HT-29 (cell line): ENCODE measurements at places on chromosomes 13 and 19. TPM values are rescaled to one million over a fixed set of nuclear protein-coding genes. Genes with fewer than 3 reads are reported as not detected.

Gene AMH
- total RNA-seq, result 17.3 and 19.9 TPM in 2 replicates

Gene CGB3
- not detected in 2 replicates for total RNA-seq

Gene LENG9
- 40.2 and 46.4 TPM in 2 replicates for total RNA-seq

Gene ZNF888
- 8.2 and 10.0 TPM in 2 replicates for total RNA-seq

Gene TEX101
- not detected in 2 replicates for total RNA-seq

Gene FFAR3
- not detected in 2 replicates for total RNA-seq

Gene ZNF490
- 1.6 and 2.0 TPM in 2 replicates for total RNA-seq

Gene NLRP11
- total RNA-seq, result 0.08 TPM in 1 of 2 replicates, not detected in the other

Gene C19orf85
- total RNA-seq, result 0.41 and 0.83 TPM in 2 replicates

Gene RGCC
- total RNA-seq, result 43.4 and 48.6 TPM in 2 replicates

Gene PRX
- total RNA-seq, result 1.3 and 1.8 TPM in 2 replicates

Gene KCNC3
- 3.5 and 7.1 TPM in 2 replicates for total RNA-seq

Gene WDR87
- not detected in 2 replicates for total RNA-seq

Gene PSG6
- total RNA-seq, result not detected in 2 replicates

Gene ADGRE1
- not detected in 2 replicates for total RNA-seq

Gene ATP4A
- 0.13 TPM in 1 of 2 replicates, not detected in the other for total RNA-seq

DNA sequence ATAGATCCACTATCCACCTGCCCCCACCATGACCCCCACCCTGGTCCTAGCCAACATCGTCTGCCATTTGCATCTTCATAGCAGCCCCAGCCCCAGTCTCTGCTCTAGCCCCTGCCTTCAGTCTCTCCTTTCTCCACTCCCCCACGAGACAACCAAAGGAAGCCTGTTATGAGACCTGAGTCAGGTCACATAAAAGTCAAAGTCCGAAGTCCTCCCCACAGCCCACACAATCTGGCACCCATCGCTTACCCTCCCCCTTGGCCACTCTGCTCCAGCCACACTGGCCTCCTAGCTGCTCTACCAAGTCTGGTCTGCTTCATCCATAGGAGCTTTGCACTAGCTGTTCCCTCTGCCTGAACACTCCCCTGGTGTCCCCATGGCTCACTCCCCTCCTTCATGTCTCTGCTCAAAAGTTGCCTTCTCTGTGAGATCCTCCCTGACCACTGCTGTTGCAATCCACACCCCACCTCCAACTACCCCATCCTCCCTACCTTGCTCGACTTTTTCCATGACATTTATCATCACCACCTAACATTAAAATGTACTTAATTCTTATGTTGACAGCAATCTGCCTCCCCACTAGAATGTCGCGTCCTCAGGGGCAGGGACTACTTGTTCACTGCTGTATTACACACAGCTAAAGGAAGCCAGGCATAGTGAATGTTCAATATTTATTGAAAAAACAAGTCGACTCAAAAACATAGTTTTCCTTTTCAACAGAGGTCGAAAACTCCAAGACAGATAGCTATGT, 1.2 kb upstream of the PLEKHG2 start:
- DNase-seq, result peak; percentile 91

- DNase-seq, result no peak
These were observed 418.0 kb downstream of the ZNF536 start for GRCh38 chr19:30790056-30790680.

GRCh38 chr13:76398425-76398824, 487.8 kb downstream of the KCTD12 start:
- no peak for DNase-seq

DNA sequence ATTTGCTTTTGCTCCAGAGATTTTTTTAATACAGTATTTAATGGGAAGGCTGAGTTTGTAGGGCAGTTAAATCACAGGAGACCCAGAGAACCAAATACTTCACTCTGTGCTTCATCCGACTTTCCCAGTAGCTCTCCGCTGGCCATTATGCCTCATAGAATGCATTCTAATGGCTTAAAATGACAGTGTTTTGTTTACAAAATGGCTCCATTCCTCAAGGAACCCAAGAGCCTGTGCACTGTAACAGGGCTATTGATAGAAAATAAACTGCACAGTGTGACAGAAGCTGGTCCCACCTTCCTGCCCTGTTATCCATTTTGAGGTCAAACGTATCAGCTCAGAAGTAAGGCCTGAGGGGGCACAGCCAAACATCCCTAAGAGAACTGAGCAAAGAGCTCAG, 136.5 kb downstream of the RAP2A start:
- no peak for DNase-seq

DNA sequence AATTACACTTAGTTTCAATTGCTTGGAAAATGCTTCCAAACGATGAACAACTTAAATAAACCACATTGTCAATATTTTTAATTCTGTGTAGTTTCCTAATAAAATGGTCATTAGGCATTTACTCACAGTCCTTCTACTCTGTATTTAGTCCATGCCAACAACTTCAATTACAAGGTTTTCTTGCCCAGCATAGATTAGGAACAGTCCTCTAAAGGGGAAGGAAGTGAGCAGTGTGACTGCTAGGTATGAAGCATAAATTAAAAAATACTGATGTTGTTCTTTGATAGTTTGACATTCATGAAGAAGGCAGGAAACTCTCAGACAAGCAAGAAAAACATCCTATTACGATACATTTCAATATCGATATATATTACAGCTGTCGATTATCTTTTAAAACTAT, 716.0 kb upstream of the PCDH9 start:
- no peak for DNase-seq

GRCh38 chr13:39600766-39601165, 2.2 kb downstream of the LHFPL6 start:
- DNase-seq, result no peak

- DNase-seq, result peak; percentile 36
These were observed 310.8 kb downstream of the SLC7A1 start for GRCh38 chr13:29284726-29285125.

- DNase-seq, result no peak
These were observed 155.6 kb downstream of the COG6 start for GRCh38 chr13:39811051-39811450.

- no peak for DNase-seq
These were observed 57.2 kb downstream of the CHST8 start for GRCh38 chr19:33678796-33679585.

GRCh38 chr19:5526691-5527090, 41.1 kb downstream of the TINCR start:
- no peak for DNase-seq

DNA sequence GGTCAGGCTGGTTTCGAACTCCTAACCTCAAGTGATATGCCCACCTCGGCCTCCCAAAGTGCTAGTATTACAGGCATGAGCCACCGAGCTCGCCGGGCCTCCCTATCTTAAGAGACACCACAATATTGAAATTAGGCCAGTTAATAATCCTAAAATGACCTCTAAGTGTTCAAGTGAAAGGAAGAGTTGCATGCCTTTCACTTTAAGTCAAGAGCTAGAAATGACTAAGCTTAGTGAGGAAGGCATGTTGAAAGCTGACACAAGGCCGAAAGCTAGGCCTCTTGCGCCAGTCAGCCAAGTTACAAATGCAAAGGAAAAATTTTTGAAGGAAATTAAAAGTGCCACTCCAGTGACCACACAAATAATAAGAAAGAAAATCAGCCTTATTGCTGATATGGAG, 144.5 kb upstream of the FNDC3A start:
- DNase-seq, result no peak

- no peak for DNase-seq
These were observed 21.0 kb upstream of the SIAH3 start for GRCh38 chr13:45872566-45872965.

DNA sequence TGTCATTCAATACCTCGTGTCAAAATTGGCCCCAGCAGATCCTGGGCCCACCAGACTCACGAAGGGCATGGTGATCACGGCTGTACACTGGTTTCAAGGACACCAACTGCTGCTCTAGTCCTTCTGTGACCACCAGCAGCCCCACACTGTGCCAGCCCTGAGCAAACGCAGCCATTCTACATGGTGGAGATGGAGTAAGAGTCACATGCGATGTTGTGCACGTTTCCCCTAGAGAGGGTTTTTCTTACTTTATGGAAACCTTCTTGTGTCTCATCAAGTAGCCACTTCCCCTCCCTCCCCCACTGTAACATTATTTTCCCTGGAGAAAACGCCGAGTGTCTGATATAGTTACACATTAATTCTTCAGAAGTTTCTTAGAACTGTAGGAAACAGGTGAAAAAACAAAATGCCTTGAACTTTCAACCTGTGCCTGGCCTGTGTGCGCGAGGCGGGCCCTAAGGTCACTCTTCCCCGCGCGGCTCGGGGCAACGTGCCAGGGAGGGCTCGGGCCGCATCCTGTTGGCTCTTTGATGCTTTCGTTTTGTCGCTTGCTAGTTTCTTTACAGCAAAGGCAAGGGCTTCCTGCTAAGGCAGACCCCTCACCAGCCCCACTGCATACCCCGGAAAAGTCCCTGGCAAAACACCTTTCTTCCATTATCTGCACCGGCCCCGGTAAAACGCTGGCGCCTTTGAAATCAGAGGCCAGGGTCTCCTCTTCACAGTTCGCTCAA, 44.6 kb downstream of the GGACT start:
- no peak for DNase-seq

DNA sequence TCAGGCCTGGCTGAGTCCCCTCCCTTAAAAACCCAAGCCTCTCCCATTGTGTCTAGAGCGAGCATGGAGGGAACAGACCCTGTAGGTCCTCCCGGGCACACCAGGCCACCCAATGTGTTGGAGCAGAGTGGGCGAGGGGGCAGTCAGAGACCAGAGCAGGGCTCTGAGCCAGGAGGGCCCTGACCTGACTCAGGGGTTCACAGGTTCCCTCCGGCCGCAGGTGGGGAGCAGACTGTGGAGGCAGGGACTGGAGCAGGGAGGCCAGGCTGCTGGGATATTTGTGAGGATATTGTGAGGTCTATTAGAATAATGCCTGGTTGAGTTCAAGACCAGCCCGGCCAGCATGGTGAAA, 1.6 kb upstream of the TYROBP start:
- no peak for DNase-seq

DNA sequence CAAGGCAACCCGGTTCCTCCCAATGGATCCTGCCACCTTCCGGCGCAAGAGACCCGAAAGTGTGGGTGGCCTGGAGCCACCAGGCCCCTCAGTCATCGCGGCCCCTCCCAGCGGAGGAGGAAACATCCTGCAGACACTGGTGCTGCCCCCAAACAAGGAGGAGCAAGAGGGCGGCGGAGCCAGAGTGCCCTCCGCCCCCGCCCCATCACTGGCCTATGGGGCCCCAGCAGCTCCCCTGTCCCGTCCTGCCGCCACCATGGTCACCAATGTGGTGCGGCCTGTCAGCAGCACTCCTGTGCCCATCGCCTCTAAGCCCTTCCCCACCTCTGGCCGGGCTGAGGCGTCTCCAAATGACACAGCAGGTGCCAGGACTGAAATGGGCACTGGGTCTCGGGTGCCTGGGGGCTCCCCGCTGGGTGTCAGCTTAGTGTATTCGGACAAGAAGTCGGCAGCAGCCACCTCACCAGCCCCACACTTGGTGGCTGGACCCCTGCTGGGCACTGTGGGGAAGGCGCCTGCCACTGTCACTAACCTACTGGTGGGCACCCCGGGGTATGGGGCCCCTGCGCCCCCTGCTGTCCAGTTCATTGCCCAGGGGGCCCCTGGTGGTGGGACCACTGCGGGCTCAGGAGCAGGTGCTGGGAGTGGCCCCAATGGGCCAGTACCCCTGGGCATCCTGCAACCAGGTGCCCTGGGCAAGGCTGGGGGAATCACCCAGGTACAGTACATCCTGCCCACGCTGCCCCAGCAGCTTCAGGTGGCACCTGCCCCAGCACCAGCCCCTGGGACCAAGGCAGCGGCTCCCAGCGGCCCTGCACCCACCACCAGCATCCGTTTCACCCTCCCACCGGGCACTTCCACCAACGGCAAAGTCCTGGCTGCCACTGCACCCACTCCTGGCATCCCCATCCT, 11.2 kb upstream of the PRR19 start:
- peak; percentile 88 for DNase-seq

GRCh38 chr13:30088312-30088855, 219.0 kb downstream of the KATNAL1 start:
- DNase-seq, result no peak

DNA sequence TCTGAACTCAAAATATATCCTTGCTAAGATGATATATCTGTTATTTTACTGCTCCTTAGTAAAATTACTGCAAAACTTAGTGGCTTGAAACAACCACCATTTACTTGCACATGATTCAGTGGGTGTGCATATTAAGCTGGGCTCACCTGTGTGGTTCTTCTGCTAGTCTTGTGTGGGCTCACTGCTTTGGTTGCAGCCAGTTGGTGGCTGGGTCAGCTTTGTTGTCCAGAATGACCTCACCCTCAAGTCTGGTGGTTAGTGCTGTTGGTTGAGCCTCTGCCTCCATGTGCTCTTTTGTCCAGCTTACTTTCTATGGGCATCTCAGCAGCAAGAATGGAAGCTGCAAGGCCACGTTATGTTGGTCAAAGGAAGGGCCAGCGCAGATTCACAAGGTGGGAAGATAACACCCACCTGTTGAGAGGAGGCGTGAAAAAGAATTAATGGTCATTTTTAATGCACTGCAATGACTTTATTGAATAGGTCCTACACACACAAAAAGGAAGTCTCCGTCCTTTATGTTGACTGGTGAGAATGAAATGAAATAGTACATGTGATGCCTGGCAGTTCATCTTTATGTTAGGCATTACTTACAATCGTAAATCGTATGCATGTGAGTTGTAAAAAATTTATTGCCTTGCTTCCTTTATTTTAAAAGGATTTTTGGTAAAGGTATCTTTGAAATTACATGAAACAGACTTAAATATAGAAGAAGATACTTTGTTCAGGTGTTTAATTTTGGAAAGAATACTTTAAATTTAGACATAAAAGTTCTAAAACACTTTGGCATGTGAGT, 34.3 kb downstream of the URI1 start:
- no peak for DNase-seq

GRCh38 chr13:99258946-99259345, 767 bp upstream of the GPR18 start:
- no peak for DNase-seq

DNA sequence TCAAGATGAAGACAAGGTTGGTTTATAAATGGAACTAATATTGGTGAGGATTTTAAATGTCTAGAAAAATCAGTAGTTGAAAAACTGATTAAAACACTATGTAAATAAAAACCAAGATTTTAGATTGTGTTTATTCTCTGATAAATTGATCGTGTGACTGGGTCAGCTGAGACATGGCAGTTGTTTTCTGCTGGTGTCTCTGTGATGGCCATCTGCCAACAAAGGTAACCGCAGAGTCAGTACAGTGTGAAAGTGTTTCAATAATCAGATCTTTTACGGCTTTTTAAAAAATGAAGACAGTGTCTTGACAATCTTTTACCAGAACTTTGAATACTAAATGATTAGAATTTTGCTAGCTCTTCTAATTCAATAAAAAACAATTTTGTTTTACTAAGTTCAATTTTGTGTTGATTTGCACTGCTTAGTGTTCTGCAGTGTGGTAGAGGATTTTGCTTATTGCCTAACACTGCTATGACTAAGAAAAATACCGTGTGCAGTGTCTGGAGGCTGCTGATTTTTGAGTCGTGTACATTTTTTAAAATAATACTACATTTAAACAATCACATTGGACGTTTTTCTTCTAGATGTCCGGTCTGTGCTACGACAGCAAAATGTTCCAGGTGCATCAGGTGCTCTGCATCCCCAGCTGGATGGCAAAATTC, 32.7 kb upstream of the GPR183 start:
- no peak for DNase-seq

- DNase-seq, result no peak
These were observed 706.5 kb upstream of the MIR17HG start for GRCh38 chr13:90640976-90641375.
